Stimulated activated CD8-positive, alpha-beta memory T cell treated with anti-CD3 and anti-CD28 coated beads, Interleukin-7, amount 100 ng/mL, for 24 hours (primary cell): ENCODE measurements at places on chromosomes 3 and 15.

GRCh38 chr15:62488387-62488786 lies 323.3 kb upstream of the C2CD4B start:
- DNase-seq, result no peak

DNA sequence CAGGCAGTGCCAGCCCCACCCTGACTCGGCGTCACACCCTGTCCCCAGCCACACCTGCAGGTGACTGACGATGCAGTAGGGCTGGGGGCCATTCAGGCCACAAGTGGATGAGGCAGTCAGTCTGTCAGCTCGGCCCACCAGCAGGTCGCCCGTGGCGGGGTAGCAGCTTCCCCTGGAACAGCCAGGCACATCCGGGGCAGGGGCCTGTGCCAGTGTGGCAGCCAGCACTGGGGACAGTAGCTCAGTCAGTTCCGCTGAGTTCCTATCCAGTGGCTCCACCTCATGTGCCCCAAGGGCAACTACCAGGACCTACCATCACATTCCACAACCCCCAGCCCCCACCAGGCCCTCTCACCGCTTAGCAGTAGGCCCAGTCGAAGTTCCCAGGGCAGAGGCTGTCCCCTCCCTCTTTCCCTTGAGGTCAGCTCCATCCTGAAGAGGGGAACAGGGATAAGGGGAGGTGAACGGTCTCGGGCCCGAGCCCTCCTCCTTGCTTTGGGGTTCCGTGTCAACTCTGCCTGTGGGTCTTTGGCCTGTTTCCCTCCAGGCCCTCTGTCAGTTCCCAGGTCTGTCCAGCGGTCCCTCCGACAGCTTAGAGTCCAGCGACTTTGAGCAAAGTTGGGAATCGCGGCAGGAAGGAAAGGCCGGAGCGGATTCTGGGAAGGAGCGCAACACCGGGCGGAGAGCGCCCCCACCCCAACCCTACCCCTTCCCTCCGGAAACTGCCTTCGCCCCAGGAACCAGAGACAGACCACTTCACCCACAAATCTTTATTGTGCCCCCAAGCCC lies at the start of gene LAMB2:
Gene LAMB2 (minus strand): TSS at position 614 of the 789 bp plus-strand sequence. CDS start 183 bp downstream, at position 431.
- DNase-seq, result no peak

DNA sequence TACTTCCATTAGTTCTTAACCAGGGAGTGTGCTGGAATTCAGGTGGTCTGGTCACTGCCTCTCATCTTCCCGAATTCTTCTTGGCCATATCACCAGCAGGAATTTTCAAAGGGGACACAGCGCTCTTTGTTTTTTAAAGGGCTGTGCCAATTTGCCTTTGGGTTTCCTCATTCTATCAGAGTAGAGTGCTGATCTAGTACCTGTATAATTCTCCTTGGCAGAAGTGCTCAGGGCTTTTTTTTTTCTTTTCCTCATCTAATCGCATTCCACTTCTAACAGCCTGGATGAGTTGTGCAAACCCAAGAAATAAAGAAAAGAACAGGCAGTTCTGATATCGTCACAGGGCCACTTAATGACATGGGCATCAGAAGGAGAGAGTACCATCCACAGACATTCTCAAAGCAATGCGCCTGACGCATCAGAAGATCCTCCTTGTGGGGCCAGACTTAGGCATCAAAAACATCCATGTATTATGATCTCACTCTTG lies 121.0 kb downstream of the ASB7 start:
- no peak for DNase-seq

DNA sequence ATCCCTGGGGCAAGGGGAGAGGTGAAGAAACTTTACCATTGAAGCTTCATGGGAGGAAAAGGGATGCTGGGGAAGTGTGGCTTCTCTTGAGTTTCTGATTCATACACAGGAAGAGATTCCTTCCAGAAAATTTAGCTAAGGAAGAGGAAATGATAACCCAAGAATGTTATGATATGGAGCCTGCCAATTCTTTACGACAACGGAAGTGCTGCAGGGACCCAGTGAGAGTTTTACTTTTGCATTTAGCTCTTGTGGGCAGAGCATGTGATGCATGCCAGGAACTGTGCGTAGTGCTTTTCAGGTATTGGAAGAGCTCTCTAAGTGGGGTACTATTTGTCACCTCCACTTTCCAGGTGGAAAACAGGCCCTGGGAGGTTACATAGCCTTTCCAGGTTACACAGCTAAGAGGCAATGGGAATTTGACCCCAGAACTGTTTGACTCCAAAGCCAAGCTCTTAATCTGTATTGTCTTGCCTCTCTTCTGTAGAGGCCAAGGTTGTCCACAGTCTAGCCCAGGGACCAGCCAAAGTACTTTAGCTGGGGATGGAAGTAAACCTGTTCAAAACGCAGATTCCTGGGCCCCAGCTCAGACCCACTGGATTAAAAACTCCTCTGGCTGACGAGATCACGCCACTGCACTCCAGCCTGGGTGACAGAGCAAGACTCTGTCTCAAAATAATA lies 23.0 kb downstream of the CMTM7 start:
- DNase-seq, result no peak

DNA sequence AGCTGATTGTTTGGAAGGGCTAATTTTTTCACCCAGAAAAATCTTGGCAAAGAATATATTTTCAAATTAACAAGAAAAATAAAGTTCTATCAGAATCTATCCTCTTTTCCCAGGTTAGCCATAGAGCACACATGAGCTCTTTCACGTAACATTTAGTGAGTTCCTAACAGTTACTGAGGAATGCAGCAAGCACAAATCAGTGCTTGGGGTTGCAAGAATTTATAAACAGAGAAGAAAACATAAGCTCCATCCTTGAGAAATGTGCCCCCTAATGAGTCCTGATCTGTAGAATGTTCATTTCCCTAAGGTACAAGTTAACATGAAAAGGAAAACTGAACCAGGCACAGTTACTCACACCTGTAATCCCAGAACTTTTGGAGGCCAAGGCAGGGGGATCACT lies 13.9 kb downstream of the EOGT start:
- DNase-seq, result no peak

DNA sequence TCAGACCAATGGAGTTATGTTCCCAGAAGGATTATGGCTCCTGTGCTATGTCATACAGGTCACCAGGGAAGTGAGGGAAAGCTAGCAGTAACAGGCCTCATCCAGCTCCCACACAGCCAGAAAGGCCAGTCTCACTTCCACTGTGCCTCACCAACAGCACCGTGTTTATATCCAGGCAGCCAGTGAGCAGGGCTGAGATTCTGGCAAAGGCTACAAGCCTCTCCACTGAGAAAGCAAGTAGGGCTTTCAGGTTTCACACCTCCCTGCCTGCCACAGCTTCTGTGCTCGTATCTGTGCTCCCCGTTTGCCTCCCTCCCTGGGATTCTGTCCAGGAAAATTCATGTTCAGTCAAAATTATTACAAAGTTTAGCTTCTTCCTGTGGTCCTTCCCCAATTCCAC lies 14.9 kb upstream of the CFAP20DC start:
- DNase-seq, result no peak

GRCh38 chr3:4140921-4141320 lies 162.2 kb upstream of the SETMAR start:
- no peak for DNase-seq

DNA sequence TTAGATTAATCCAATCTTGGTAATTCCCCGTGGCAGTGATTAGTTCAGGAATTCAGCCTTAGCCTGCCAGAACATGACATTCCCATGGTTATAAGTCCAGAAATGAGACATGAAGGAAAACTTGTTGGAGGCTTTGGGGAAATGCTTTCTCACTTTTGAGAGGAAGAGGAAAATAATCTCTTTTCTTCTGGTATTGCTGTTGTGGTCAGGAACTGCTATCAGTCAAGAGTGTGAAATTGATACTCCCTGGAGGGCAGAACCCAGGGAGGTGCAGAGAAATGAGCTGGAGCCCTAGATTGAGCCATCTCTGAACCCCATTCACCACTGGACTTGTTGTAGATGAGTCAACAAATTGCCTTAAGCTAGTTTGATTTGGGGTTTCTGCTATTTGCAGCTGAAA lies 38.6 kb upstream of the APH1B start:
- no peak for DNase-seq

GRCh38 chr15:99433757-99434450 lies 131.9 kb upstream of the MEF2A start:
- no peak for DNase-seq

DNA sequence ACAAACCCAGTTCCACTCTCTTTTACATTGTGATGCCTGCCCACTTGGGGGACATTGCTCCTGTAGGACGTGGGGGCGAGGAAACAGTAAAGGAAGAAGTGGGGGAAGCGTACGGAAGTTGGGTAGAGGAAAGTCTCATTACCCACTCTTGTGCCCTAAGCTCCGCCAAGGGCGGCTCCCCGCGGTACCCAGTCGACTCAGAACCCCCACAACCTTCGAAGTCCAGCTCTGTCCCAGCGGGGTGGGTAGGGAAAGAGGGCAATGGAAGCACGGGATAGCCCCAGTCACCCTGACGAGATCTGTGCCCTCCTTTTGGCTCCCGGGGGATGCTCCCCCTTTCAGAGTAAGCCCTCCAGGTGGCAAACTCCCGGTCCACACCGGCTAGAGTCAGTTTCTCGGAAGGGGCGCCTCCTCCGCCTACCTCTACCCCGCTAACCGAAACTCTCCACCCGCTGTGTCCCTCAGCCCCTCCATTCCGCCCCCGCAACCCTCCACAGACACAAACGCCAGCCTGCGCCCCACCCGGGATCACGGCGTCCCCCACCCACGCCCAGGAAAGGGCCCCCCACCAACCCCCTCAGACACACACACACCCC lies 527 bp downstream of the CSNK1G1 start:
- peak; percentile 13 for DNase-seq

DNA sequence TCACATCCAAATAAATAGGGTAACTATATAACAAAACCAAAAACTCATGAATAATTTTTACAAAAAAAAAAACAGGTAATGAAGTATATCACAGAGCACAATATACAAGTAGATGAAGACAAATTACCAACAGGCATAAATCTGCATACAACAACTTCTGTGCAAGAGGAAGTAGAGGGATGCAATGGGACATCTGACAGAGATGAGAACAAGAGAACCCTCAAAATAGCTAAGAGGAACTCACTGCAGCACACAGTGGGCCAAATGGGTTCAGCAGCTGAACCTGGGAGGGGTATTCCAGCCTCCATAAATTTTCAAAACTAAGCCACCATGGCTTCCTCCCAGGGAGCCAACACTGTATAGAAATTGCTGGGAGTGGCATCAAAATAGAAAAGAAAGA lies 9.6 kb upstream of the BTLA start:
- no peak for DNase-seq

GRCh38 chr3:160065282-160065681 lies 76.6 kb downstream of the IL12A start:
- DNase-seq, result no peak

DNA sequence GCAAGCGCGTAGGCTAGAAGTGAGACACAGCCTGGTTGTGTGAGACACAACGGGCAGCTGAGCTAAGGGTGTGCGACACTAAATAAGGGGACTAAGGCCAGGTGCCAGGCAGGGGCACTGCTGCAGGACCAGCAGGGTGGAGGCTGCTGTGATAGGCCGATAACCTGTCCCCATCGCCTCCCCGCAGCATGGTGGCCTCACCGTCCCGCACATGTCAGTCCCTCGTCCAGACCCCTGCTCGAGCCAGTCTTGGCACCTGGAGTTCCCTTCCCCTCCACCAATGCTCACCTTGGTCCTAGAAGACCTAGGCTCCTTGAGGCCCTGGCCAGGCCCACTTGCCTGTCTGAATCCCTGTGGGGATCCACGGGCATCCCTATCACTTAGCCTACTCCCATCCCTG lies 96.1 kb downstream of the HMG20A start:
- DNase-seq, result no peak

DNA sequence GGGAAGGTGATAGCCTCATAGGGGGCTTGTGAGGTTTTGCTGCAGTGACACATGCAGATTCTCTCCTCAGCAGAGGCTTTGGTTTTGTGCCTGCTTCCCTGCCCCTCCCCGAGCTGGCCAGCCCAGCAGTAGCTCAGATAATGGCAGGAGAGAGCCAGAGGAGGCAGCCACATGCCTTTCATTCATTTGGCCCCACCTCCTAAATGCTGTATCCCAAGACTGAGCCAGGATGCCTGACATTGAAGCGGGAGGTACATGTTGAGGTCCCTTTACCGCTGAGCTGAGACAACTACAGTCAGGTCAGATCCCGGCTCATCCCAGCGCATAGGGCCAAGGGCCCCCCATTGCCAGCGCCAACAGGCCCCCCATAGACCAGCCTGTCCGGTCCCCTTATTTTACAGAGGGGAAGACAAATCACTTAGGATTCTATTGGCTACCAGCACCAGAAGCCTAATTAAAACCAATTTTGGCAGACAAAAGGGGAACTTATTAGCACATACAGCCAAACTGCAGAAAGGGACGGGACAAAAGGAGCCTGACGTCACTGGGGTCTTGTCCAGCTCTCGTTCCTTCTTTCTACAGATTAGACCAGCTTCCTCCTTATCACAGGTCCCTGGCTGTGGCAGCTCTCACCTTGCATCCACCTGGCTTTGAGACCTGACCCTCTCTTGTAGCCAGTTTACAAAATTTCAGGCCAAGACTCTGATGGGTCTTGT lies 12.1 kb upstream of the POLG start:
- no peak for DNase-seq

GRCh38 chr3:13254028-13254951 lies 165.8 kb downstream of the NUP210 start:
- no peak for DNase-seq

GRCh38 chr3:28125342-28125741 lies 116.1 kb upstream of the CMC1 start:
- DNase-seq, result no peak

GRCh38 chr15:56984681-56985481 lies 66.4 kb downstream of the TCF12 start:
- no peak for DNase-seq

DNA sequence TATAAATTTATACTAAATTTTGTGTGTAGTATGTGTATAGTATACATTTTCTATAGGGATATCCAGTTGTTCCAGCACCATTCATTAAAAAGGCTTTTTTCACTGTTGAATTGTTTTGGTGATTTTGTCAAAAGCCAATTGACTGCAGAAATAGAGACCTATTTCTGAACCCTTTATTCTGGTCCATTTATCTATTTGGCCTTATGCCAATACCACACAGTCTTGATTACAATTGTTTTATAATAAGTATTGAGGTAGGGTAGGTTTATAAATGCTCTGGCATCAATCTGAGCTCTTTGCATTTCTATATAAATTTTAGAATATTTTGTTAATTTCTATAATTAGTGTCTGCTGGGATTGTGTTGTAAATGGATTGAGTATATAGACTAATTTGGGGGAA lies 6.5 kb upstream of the OPA1 start:
- no peak for DNase-seq

DNA sequence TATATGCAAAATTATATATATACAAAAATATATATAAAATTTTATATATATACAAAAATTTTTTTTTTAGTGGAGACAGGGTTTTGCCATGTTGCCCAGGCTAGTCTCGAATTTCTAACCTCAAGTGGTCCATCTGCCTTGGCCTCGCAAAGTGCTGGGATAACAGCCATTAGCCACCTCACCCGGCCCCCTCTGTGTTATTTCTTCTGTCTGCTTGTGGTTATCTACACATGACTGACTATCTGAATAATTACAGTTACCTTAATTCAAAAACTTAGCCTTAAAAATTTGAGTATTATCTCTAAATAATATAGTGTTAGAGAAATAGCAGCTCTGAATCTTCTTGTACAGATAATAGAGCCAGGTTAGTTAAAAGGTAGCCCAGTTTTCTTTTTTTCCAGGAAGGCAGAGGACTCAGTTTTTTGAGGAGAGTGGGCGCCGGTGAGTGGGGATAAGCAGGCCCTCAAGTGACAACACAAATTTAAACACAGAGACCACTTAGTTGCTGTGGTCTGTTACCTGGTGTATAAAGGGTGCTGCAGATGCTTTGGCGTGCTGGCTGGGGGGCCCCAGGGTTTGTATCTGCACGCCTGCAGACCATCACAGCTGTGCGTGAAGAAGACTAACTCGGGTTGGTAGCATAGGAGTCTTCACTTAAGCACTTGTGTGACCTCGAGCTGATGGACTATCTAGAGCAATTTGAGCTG lies 83.7 kb downstream of the TRAK1 start:
- no peak for DNase-seq

- DNase-seq, result no peak
Measured at GRCh38 chr15:74233373-74233772, 2.8 kb upstream of the CCDC33 start.
